ENCODE measurements at places on chromosomes 5 and 9.

DNA sequence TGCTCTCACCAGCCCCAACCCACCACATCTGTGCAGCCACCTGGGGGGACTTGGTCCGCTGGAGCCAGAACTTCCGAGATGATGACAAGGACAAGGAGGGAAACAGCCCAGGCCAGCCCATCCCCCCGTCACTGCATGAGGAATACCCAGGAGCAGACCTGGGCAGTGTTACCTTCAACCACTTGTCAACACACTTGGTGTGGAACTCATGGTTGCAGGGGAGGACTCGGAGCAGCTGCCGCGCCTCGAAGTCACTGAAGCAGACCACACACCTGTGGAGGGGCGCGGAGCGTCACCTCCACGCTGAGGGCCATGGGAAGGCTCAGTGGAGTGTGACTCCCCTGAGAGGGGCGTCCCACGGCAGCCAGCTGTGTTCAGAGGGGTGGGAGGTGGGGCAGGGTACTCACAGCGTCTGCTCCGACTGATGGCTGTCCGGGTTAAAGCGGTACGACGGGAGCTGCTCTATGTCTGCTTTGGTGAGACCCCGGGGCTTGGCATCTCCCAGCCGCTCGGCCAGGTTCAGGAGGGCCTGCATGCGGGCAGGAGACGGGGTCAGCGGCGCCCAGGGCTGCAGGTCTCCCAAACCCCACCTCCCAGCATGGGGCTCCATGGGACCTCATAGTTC is 8.0 kb downstream of the RNF44 start:
- DNase-seq = no peak

GRCh38 chr9:36416890-36417289 is 16.8 kb upstream of the RNF38 start:
- no peak for DNase-seq

DNA sequence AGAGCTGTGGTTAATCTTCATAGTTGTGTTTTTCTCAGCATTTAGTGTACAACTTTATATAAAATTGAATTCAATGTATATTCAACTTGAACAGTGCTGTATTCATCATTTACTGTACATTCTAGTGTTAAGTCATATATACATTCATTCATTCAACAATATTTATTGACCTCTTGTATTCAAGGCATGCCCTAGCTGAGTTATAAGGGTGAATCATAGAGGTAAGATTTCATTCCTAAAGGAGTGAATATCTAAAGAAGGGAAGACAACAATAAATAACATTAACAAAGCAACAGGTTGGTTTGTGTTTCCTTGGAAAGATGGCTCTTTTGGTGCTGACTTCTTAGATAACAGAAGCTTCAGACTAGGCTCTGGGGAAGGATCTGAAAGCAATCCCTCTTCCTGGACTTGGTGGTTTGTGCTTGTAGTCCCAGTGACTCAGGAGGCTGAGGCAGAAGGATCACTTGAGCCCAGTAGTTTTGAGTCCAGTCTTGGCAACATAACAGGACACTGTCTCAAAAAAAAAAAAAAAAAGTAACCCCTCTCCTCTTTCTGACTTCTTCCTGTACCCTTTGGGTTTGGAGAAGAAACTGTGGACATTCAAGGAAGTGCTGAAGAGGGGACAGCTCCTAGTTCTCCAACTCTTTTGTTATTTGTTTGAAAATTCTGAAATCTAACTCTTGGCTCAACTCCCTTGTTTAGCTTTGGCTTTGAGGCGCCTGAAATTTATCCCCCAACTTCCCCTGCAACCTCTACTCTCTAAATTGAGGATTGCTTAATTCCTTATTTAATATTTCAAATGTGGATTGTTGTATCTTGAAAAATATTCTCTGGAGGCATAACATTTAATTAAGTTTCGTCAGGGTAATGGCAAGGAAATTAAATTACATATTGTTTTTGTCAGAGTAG is 80.2 kb downstream of the OSTF1 start:
- DNase-seq = no peak

DNA sequence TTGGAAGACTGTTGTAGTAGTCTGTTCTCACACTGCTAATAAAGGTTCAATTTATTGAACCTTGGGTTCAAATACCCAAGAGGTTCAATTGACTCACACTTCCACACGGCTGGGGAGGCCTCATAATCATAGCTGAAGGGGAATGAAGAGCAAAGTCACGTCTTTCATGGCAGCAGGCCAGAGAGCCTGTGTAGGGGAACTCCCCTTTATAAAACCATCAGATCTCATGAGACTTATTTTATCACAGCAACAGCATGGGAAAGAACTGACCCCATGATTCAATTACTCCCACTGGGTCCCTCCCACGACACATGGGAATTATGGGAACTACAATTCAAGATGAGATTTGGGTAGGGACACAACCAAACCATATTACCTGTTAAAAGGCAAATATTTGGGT is 268.2 kb downstream of the TMEM167A start:
- DNase-seq = no peak

DNA sequence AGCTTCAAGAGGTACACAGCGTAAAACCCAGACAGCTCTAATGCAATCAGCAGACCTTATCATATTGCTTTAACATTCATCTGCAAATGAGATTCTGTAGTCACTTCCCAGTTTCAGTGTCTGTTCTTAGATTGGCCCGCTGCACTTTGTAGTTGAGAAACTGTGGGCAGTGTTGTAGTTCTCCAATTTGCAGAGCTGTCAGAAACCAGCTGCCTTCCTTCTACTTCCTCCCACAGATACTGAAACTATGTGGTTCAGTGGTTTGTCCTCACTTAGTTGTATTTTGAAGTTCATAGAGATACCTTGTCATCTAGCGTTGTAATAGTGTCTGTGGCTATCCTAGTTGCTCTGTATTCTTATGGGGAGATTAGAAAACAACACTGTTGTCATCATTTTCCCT is 39.6 kb upstream of the TRIM36 start:
- DNase-seq = no peak

GRCh38 chr5:147427521-147428401 is 82.1 kb downstream of the DPYSL3 start:
- no peak for DNase-seq

DNA sequence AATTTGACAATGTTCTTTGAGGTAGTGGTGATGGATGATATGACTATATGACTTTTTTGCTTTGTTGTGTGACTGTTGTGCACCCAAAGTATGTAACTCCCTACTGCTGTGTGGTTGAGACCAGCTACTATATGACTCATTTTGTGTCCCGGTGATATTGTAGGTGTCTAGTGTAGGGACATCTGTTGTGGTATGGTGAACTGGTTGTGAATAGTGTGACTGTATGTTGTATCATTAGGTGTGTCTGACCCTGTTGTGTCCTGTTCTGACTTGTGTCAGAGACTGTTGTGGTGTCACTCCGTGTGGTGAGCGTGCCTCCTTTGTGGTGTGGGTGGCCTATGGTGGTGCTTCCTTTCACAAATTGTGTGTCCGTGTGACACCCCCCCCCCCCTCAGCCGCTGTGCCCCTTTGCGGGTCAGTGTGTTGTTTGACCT is 11.2 kb upstream of the CXXC5 start:
- no peak for DNase-seq

DNA sequence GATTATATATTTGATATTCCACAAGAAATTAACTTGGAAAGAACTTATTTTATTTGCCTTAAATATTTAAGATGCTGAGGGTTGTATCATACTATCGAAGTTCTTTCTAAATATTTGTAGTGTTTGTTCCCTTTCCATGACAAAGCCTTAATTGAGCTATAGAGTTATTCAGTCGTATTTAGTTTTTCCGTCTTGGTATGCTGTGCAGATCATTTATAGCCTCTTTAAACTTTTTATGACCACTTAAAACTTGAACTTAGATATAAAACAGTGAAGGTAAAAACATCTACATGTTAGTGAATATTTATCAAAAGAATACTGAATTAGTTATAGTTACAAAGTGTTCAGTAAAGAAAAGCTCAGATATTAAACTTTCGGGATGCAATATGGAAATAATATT is 74.4 kb downstream of the PARP8 start:
- no peak for DNase-seq

DNA sequence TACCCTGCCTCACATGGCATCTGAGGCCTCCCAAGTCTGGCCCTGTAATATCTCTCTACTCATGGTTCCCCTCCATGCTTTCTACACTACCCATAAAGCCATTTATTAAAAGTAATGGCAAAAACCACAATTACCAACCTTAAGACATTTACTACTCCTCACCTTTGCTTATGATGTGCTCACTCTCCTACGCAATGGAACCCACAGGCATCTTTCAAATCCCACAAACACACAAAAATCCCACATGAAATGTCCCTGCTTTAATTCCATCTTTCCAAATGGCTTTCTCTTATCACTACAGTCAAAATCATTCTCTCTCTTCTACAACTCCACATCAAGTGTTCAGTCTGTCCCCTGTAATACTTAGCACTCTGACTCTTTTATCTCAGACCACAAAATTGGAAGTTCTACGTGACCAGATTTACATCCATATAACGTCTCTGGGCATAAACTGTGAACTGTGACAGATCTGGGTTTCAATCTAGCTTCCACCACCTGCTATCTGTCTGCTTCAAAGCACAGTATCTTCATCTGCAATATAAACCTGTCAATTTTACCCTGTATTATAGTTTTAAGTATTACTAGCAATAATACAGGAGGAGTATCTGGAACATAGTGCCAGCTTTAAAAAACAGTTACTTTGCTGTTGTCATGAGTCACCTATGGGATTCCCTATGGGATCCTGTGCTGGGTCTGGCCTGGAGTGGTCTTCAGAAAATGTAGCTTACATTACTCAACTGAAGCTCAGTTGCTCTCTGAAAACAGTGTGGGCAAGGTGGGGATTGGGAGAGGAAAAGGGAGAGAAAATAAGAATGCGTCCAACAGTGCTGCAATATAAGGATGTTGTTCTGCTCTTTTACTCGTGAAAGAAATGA is 137.1 kb upstream of the TRIM32 start:
- DNase-seq = no peak

DNA sequence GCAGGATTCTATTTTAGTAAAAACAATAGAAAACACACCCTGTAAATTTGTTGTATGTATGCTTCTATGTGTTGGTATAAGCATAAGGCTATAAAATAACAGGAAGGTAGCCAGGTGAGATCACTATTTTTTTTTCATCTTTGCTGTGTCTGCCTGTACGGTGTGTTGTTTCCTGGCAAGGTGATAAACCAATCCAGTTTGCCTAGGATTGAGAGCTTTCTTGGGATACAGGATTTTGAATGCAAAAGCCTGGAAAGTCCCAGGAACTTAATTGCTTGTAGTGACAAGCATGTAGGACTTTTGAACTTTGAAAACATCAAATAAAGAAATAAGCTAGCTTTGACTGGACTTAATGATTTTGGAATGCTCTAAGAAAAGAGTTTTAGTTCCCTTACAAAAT is 83.3 kb upstream of the RORB start:
- no peak for DNase-seq

DNA sequence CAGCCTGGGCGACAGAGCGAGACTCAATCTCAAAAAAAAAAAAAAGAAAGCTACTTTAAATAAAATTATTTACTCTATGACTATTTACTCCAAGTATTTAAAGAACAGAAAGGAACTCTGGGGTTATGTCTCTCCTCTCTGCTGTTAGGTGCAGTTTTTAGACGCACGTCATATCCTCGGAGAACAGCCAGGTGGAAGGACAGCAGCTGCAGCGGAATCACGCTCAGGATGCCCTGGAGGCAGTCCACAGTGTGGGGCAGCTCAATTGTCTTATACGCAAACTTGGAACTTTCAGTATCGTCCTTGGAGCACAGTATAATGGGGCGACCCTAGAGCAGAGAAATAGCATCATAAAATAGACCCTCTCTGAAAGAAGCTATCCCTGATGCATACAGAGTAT is 10.4 kb upstream of the MAPK9 start:
- no peak for DNase-seq
